ENCODE measurements at places on chromosomes 2 and 18. TPM values are rescaled to one million over a fixed set of nuclear protein-coding genes. Genes with fewer than 3 reads are reported as not detected.
A peak's percentile ranks its signal among the peaks of the same experiment; 100 is the strongest.

DNA sequence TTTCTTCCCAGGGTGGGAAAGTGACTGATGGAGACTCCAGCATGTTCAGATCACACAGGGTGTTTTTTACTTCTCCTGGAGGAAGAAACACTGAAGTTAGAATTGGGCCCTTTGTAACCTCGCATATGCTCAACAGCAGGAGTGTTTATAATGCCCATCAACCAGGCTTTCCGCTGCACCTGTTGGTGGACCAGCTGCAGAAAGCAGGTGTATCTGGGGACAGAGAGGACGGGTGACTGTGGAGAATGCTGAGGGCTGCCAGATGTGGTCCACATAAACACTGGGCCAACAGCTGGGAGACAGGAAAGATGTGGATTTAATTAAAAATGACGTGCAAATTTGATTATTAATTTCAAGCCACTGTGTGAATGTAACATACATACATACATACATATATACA is 335.5 kb upstream of the SPRED2 start:
- H3K27ac ChIP-seq: no peak overlapping the region
- no peak for DNase-seq
- no peaks in the 10 kb centered on the region for H3K36me3 ChIP-seq
- no peaks in the 10 kb centered on the region for H3K4me1 ChIP-seq

DNA sequence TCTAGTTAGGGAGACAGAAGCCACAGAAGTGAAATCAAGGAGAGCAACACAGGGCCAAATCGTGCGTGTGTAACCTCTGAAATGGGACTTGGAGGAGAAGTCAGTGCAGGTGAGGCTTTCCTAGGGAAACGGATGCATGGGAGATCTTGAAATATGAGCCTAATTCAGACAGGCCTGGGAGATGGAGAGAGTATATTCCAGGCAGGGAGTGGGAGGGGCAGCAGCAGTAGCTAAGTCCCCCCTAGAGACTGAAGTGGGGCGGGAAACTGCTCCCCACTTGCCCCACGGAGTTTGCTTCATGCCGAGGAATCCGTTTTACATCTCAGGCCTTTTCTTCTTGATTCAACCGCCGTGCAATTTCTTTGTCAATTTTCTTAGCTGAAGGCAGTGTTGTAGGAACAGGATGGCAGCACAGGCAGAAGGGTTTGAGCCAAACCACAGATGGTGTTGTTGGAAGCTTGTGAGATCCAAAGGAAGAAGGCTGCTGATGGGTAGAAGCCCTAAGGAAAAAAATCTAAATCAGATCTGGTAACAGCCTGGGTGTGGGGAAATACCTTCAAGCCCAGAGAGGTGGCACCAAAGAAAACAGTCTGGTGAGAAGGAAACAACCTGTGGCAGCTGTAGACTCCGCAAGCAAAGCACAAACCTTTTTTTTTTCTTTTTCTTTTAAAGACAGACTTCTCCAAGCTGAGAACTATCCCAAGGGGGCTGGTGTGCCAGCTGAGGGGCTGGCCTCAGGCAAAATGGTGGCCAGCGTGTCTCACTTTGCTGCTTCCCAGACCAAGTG is 40.2 kb downstream of the EPAS1 start:
- no peak overlapping the region for H3K4me3 ChIP-seq
- H3K4me1 ChIP-seq: peaks cover 5% of the 10 kb centered on the region
- no peaks in the 10 kb centered on the region for H3K27me3 ChIP-seq
- DNase-seq: no peak
- H3K27ac ChIP-seq: no peak overlapping the region

PLCD4 gene
- 0.78 TPM for total RNA-seq

DNA sequence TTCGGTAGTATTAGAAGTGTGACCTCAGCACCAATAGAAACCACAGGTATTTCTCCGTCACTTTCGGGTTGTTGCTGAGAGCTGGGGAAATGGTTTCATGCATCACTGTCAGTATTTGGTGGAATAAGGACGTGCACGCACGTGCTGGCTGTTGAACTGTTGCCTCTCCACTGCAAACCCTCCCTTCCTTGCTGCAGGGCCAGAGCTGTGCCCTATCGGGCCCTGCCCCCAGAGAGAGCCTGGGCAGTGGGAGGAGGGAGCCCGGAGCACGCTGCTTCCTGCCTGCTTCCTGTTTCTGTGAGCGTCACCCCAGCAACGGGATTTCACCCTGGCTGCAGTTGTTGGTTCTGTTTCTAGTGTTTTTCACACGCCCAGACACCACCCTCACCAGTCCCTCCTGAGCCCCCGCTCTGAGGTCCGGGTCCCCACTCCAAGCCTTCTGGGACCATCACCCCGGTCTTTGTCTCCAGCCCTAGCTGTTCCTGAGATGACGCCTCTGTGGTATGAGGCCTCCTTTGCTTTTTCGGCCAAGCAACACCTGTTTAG is 47.4 kb downstream of the LRRFIP1 start:
- H3K4me3 ChIP-seq: peak overlapping the region; percentile 78
- DNase-seq: peak; percentile 88
- peak overlapping the region; percentile 86 for H3K27ac ChIP-seq
- H3K4me1 ChIP-seq: peaks cover 44% of the 10 kb centered on the region
- H3K36me3 ChIP-seq: no peaks in the 10 kb centered on the region

Measured in activated CD4-positive, alpha-beta memory T cell treated with anti-CD3 and anti-CD28 coated beads for 36 hours (primary cell).